ENCODE measurements at places on chromosomes 5 and 9.

DNA sequence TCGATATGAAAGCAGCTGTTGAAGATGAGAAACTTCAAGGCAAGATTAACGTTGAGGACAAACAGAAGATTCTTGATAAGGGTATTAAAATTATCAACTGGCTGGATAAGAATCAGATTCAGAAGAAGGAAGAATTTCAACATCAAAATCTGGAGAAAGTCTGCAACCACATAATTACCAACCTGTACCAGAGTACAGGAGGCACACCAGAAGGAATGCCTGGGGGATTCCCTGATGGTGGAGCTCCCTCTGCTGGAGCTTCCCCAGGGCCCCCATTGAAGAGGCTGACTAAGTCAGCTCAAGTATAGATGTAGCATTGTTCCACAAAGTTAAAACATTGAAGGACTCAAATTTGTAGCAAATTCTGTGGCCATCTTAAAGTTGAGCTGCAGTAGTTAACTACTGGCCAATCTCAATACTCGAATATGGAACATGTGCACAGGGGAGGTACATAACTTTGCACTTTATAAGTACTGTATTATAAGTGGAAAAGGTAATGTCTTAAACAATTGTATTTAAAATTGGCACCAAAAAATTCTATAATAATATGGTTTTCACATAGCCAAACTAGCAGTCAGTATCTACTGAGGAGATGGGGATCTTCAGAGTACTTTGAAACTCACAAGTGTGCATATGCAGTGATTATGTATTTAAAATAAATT is 237.5 kb downstream of the CHSY3 start:
- peak; percentile 15 for DNase-seq

GRCh38 chr5:149210968-149211490 is 60.6 kb upstream of the AFAP1L1 start:
- DNase-seq, result no peak

GRCh38 chr5:125245216-125245615 is 498.8 kb upstream of the ZNF608 start:
- no peak for DNase-seq

DNA sequence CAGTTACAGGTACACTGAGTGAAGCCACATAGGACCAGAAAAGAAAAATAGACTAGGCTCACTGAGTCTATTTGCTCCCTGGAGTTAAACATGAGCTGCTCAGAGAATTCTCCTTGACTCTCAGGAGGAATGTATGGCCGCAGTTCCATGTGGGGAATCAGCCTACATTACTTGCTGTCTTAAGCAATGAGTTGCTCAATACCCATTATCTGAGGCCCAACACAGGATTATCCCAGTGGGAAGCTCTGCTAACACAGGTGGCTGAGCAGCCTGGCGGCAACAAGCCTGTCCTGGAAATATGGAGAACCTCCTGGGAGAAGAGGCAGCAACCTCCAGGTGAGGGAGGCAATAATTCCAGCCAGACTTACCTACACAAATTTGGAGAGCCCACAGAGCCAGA is 177.5 kb upstream of the NREP start:
- peak; percentile 25 for DNase-seq

- DNase-seq, result no peak
Observed at GRCh38 chr9:116694785-116695291, 7.7 kb downstream of the TRIM32 start.

DNA sequence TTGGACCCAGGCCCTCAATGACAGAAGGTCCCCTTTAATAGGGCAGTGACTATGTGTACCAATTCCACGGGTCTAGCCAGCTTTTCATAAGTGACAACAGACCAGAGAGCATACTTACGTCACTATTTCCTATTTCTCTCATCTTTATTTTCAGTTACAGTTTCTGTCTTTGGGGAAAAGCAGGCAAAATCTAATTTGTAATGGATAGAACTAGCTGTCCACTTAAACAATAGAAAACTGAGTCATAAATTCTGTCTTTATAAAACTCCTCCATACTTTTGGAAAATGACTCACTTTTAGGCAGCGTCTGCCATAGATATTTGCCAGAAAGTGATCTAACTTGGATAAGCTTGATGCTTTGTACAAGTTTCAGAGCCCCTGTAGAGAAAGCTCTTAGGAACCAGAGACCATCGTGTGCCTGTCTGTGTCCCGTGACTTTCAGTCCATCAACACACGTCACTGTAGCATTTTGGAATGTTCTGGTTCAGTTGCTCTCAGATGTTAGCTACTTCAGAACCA is 101.9 kb downstream of the F2RL2 start:
- peak; percentile 20 for DNase-seq

- peak; percentile 81 for DNase-seq
Observed at GRCh38 chr9:112863214-112863613, 27.5 kb downstream of the SLC46A2 start.

DNA sequence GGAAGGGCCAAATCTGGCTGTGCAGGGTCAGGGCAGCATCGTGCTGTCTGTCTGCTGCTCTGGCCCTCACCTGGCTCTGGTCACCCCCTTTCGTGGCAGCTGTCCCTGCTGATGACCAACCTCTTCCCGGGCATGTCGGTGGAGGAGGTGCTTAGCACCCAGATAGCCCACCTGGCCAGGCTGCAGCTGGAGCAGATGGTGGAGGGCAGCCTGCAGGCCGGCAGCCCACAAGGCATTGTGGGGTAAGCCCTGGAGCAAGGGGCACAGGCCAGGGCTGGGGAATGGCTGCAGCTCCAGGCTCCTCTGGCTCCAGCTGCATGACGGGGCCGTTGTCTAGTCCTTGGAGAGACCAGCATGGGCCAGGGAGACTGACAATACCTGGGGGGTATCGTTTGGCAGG is 8.2 kb downstream of the TOR2A start:
- no peak for DNase-seq

DNA sequence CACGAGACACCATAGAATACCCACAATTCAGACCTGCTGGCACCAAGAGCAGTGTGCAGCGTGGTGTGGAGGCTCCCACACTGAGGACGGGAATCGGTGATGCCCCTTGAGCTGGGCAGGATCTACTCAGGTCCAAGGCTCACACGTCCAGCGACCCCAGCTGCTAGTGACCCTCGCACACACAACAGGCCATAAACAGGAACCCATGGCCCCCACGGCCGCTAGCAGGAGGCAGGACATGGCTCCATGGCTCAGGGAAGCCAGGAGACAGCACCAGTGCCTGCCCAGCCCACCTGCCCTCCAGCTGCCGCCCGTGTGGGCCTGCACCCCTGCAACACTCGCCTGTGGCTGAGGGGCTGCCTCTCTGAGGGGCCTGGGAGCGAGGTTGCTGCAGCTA is 43.4 kb upstream of the SLC9A3 start:
- DNase-seq, result no peak

DNA sequence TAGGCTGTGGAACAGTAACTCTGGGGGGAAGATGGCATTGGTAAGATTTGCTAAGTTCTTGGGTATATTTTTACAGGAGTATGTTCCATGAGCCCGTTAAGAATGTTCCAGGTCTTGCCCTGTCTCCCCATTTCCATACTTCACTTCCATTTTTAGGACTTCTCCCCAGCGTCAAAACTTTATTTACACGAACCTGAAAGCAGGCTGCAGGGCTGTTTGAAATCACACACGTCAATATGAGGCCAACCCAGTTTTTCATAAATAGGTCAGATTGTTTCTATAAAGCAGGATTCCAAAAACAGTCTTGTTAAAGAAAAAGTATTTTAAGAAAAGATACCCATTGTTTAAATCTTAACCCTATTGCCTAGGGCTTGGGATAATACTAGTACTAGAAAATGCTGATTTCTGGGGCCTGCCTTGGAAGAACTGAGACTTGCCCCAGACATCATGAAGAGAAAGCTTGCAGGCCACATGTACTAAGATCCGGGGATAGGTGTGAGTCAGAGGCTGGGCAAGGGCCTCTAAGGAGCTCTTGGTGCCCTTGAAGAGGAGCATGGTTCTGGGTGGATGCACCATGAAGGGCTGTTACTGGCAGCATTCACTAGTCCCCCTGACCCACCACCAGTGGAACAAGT is 24.2 kb downstream of the TRIO start:
- no peak for DNase-seq

GRCh38 chr5:110169461-110169860 is 479.7 kb downstream of the MAN2A1 start:
- no peak for DNase-seq

GRCh38 chr5:78500028-78500427 is 139.6 kb downstream of the SCAMP1 start:
- peak; percentile 59 for DNase-seq

- DNase-seq, result no peak
Observed at GRCh38 chr5:169563369-169563768, 20.2 kb upstream of the SPDL1 start.

DNA sequence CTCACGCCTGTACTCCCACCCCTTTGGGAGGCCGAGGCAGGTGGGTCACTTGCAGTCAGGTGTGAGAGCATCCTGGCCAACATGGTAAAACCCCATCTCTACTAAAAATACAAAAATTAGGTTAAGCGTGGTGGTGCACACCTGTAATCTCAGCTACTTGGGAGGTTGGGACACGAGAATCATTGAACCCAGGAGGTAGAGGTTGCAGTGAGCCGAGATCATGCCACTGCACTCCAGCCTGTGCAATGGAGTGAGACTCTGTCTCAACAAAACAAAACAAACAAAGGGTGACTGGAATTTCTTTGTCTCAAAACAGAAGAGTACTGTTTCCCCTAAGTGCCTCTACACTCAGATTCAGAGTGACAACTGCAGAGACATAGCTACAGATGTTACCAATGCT is 116.1 kb downstream of the AP3B1 start:
- no peak for DNase-seq

DNA sequence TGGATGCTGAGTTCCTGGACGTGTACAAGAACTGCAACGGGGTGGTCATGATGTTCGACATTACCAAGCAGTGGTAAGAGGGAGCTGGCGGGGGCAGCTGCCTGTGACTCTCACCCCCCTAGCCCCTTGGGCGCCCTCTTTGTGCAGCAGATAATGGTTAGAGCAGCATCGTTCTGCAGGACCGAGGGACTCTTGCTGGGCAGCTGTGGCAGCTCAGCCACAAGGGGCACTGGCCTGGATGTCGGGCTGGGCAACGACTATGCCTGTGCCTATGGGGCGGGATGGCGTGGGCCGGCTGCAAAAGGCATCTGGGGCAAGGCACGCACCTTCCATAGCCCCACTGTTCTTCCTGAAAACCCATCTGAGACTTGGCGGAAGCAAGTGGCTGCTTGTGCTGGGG is 12.9 kb upstream of the AJM1 start:
- no peak for DNase-seq

- DNase-seq, result no peak
Observed at GRCh38 chr5:157198277-157198986, 17.8 kb downstream of the ITK start.

GRCh38 chr5:158466191-158466590 is 607.2 kb upstream of the CLINT1 start:
- DNase-seq, result no peak

GRCh38 chr9:100099722-100100042 is 639 bp downstream of the INVS start:
- DNase-seq, result no peak

GRCh38 chr5:60497706-60498500 is 202.1 kb downstream of the DEPDC1B start:
- DNase-seq, result peak; percentile 16

GRCh38 chr5:167899490-167900070 is 391.9 kb upstream of the WWC1 start:
- DNase-seq, result no peak

DNA sequence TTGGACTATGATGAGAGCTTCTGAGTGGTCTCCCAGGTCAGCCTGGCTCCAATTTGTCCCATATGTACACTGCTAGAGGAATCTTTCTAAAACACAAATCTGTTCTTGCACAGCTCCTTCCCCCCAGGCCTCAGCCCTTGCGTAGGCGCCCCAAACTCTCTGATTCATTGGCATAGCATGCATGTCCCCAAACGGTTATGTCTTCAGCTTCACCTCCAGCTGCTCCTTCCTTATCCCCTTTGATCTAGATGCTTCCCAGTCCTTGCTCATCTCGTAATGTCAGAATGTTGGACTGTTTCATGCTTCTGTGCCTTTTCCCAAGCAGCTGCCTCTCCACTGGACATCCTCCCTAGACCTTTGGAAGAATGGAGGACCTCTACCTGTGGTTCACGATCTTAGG is 60.1 kb upstream of the BASP1 start:
- DNase-seq, result peak; percentile 24

- peak; percentile 18 for DNase-seq
Observed at GRCh38 chr9:120438836-120439546, 141.0 kb downstream of the CDK5RAP2 start.

- no peak for DNase-seq
Observed at GRCh38 chr5:151196556-151197290, 27.2 kb downstream of the CCDC69 start.

- DNase-seq, result peak; percentile 39
Observed at GRCh38 chr5:122434205-122434970, 122.4 kb downstream of the SNCAIP start.

DNA sequence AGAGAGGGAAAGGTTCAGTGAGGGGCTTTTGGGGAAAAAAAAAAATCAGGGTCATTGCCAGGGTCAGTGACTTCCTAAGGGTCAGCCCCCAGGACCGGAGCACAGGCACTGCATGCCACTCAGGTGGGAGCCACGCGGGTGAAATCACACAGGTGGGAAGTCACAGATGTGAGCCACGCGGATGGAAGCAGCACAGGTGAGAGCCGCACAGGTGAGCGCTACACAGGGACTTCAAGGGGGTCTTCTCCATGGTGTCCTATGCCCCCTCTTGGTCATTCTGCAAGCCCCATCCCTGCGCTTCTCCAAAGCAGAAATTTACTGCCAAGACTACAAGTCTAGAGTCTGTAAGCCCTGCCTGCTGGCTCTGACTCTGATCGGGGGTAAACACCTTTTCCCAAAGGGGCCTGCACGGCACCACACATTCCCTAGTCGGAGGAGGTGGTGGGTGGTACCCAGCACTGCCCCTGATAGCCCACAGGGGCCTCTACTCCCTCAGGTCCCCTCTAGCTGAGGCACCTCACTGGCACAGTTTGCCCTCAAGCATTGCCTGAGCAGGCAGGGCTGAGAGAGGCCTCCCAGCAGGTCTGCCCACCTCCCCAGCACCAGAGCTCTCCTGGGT is 18.3 kb upstream of the OBP2B start:
- DNase-seq, result no peak

GRCh38 chr9:87518702-87519335 is 21.2 kb downstream of the DAPK1 start:
- no peak for DNase-seq

DNA sequence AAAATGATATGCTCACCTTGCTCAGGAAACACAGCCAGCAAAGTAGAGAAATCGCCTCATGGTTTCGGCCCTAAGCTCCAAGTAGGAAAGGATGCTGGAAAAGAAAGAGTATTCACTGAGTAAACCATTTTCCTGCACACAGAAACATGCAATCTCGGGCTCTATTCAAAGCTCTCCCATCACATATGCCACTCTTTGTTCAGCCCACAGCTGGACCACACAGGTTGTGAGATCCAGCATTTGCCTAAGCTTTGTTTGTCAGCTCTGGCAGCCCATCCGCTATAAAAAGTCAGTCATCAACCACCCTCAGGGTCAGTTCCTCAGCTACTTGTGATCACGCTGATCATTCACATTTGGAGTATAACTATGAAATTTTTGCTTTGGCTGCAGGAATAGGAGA is 96.5 kb upstream of the SMARCA2 start:
- DNase-seq, result no peak

GRCh38 chr9:33620738-33621439 is 96.8 kb downstream of the ANKRD18B start:
- peak; percentile 86 for DNase-seq
